PC-3 (cell line): ENCODE measurements at places on chromosomes 4 and X.

GRCh38 chr4:3037957-3038461 is 36.3 kb downstream of the HTT-AS start:
- DNase-seq, result no peak

DNA sequence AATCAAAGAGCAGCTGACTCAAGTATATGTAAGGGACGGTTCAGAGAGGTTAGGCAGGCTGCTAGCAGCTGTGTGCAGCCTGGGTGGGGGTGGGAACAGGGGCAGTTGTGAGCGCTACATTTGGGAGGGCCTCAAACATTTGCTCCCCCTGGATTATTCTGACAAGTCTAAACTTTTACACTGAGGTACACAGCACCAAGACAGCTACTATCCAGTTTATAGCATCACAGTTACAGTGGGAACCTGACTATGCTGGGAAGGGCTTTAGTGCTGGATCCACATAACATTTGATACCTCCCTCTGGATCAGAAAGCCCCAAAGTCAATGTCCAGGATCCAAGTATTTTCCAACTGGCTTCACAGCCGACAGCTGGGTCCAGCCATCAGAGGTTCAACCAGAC is 55.8 kb upstream of the GIMD1 start:
- no peak for DNase-seq

- peak; percentile 19 for DNase-seq
Measured at GRCh38 chr4:126939401-126939800, 693.4 kb upstream of the INTU start.

- DNase-seq, result no peak
Measured at GRCh38 chr4:85928775-85929591, 430.9 kb downstream of the MAPK10 start.

DNA sequence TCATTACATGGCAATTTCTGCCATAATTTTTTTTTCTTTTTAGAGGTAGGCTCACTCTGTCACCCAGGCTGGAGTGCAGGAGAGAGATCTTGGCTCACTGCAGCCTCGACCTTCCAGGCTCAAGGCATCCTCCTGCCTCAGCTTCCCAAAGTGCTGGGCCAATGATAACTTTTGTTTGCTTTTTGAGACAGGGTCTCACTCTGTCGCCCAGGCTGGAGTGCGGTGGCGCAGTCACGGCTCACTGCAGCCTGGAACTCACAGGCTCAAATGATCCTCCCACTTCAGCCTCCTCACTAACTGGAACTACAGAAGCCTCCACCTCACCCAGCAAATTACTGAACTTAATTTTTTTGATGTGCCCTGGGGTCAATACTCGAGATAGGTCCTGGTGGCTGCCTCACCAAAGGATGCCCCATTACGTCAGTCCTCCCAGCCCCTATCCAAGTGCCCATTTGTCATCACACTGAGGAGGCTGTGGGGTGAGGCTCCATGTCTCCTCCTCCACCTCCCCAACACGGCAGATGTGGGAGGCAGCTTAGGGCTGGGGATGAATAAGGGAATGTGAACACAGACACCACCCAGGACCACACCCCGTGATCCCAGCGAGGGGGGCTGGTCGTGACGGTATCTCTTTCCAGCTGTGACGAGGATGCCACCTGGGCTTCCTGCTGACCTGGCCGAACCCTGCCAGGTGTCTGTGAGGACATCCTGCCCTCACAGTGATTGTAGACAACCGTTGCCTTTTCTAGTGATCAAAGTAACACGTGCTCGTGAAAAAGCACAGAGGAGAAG is 12.4 kb upstream of the NKX1-1 start:
- no peak for DNase-seq

- DNase-seq, result no peak
Measured at GRCh38 chr4:137213372-137214173, 318.7 kb downstream of the PCDH18 start.

- no peak for DNase-seq
Measured at GRCh38 chrX:151985955-151986354, 11.5 kb upstream of the GABRE start.

DNA sequence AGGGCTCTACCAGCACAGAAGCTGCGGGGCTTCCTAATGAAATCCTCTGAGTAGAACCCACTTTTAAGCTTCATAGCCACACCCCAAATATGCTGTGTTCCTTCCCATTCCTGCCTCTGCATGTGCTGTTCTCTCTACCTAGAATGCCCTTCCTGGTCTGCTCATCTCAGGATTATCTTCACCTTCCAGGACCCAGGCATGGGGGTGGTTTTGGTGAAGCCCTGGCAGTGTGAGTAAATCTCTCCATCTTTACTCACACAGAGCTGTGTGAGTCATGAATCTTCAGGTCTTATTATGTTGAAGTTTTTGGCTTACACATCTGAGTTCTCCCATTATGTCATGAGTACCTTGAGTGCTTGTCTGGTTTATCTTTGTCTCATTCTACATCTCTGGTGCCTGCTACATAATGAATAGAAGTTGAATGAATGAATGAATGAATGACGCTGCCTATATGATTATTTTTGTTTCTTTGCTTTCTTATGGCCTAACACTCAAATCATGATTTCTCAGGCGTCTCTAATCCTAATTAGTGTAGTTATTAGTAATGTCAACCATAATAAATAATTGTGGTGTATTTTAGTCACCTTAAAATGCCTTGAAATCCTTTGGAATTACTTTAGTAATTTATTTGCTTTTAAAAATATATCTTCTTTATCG is 41.9 kb downstream of the HADH start:
- peak; percentile 7 for DNase-seq

- no peak for DNase-seq
Measured at GRCh38 chrX:53305219-53305995, 24.0 kb upstream of the IQSEC2 start.

DNA sequence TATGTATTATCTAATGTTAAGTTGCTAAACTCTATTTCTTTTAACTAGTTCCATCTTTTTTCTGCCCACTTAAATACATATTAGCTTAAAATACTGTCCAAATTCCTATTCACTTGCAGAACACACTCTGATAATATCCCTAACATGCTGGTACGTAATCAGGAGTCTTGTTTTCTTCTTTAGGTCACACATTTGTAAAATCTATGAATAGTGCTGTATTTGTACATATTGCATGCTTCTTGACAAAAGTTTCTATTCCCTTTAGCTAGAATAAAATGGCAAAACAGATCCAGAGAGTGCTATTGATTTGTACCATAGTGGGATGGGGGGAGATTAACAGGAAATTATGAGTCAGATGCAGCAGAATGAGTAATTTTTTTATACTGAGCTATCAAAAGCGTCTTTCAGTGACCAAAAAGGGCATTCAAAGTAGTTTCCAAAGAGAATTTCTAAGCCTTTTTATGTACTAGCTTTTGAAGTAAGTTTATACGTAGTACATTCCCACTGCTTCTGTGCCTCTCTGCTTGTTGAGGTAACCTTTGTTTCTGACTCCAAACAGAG is 126.5 kb downstream of the PTPN13 start:
- peak; percentile 24 for DNase-seq

DNA sequence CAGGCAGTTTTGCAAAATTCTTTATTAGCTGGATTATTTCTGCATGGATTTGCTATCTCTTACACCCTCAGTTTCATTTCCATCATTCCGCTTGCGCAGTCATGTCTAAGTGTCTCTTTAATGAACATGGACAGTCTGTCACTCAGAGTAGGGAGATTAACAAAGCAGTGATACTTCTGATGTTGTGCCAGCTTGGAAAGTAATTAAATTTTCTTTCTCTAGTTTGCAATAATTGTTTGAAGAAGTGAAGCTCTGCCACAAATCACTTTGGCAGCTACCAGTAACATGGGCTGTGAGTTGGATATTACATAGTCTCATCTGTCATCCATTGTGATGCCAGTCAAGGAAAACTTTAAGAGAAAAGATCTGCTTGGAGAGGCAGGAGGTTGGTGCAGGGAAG is 324.8 kb upstream of the NWD2 start:
- DNase-seq, result no peak

- DNase-seq, result no peak
Measured at GRCh38 chr4:40087799-40088366, 31.2 kb downstream of the N4BP2 start.

DNA sequence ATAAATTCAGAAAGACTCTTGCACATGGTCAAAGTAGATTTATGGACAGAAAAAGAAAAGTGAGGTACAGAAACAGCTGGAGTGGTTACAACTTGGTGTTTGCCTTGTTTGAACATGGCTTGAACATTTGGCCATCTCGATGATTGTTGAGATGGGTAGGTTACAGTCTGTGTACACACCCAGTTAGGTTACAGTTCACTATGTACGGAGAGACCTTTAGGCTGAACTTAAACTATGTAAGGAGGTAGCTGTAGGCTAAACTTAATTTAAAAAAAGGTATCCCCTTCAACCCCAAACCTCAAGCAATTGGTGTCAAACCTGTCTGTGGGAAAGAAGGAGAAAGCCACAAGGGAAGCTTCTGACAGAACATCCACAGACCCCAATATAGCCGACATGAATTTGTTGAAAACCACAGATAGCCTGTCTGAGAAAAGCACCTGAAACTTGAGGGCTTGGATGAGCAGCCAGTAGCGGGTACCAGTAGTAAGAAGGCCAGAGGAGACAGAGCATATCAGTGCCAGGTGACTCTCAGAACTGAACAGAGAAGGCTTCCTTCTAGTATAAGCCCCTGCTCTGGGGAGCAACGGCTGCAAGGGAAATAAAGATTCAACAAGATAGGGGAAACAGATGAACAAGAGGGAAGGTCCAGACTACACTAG is 247.9 kb upstream of the GALNTL6 start:
- no peak for DNase-seq

- peak; percentile 25 for DNase-seq
Measured at GRCh38 chr4:29861307-29861706, 858.9 kb upstream of the PCDH7 start.
